ENCODE measurements at places on chromosomes 1 and 21.
A peak's percentile ranks its signal among the peaks of the same experiment; 100 is the strongest.

GRCh38 chr1:173410794-173411236 lies 66.3 kb upstream of the PRDX6 start:
- no peak for DNase-seq

DNA sequence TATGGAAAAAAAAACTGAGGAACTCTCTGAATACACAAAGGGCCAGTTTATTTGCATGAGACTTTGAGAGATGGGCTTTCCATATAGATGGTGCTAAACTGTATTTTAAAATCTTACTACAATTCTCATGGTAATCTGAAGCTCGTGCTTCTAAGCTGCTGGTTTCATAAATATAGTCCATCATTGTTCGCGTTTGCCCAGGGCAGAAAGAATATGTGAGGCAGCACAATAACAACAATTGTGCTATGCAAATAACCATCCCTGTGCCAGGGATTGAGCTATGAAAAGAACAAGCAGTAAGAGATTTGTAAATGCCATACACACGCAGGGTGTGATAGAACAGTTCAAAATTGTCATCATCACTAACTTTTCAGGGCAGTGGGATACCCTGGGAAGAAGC lies 4.9 kb upstream of the EPS15 start:
- no peak for DNase-seq

GRCh38 chr1:111990878-111991718 lies 1.6 kb upstream of the KCND3 start:
- DNase-seq, result peak; percentile 1

DNA sequence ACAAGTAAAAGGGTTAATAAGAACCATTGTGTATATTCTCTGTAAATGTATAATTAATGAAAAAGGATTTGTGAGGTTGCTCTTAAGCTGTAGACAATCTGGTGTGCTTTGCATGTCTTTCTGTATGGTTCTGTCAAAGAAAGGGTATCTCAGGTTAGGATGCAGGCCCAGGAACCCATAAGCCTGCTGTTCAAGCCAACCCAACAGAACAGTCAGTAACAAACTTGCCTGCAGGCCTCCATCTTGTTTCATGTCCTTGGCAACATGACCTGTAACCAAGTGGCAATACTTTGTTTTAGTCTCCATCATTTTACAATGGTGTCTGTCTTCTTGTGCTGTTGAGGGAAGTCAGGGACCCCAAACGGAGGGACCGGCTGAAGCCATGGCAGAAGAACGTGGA lies 29.2 kb downstream of the CBR1 start:
- DNase-seq, result no peak

Measured in NCI-H2081 treated with DMSO at 0.1 percent for 48 hours (cell line).